ENCODE measurements at places on chromosomes 16 and 17. TPM values are rescaled to one million over a fixed set of nuclear protein-coding genes. Genes with fewer than 3 reads are reported as not detected.

DNA sequence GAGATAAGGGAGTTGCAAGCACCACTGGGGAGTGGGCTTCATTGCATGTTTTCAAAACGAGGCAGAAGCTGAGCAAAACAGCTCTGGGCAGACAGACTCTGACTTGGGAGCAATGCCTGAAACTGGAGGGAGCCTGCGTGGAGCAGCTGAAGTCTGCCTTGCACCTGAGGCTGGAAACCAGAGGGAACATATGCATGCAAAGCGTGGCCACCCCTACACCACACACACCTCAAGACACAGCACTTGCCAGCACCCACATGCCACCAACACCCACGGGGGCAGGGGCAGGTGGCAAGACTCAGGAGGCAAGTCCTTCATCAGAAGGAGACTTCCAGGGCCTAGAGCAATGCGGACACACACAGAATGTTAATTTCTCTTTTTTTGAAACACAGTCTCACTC is 45.8 kb downstream of the COTL1 start:
- no peak for DNase-seq

GRCh38 chr17:13917634-13918033 is 151.7 kb upstream of the COX10 start:
- DNase-seq, result no peak

DNA sequence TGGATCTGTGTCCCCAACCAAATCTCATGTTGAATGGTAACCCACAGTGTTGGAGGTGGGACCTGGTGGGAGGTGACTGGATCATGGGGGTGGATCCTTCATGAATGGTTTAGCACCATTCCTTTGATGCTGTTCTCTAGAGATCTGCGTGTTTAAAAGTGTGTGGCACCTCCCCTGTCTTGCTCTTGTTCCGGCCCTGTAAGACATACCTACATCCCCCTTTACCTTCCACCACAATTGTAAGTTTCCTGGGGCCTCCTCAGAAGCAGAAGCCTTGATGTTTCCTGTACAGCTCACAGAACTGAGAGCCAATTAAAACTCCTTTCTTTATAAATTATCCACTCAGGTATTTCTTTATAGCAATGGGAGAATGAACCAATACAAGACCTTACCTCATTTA is 257.7 kb downstream of the XYLT1 start:
- DNase-seq, result peak; percentile 25

DNA sequence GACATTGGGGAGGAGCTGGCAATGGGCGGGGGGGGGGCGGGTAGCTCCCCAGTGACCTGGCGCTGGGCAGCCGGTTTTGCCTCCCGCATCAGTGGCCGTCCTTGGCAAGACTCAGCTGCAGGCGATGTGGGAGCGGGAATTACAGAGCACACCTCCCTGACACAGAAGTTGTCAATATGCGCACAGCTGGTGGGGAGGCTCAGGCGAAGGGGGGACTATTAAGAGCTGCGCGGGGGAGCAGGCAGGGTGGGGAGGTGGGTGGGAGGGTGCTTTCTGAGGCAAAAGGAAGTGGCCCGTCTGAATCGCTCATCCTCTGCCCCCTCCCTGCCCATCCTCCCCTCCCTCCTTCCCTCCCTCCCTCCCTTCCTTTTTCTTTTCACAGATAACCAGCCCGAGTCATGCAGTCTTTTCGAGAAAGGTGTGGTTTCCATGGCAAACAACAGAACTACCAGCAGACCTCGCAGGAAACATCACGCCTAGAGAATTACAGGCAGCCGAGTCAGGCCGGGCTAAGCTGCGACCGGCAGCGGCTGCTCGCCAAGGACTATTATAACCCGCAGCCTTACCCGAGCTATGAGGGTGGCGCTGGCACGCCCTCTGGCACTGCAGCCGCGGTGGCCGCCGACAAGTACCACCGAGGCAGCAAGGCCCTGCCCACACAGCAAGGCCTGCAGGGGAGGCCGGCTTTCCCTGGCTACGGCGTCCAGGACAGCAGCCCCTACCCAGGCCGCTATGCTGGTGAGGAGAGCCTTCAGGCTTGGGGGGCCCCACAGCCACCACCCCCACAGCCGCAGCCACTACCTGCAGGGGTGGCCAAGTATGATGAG is 44.0 kb downstream of the SREBF1 start:
- DNase-seq, result peak; percentile 79

DNA sequence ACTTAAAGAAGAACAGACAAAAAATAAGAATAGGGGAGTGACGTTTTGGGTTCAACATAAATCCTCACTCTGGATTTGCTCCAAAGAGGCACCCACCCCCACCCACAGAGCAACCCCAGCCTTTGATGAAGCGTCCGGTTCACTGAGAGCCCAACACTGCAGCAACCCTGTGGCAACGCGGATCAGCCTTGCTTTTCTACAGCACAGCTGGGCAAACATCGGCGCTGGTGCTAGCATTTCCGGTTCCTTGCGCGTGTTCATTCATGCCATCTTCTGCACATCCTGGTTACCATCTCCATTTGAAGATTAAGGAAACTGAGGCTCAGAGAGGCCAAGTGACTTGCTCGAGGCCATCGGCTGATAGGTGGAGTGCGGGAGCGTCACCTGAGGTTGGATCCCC is 8.7 kb upstream of the GINS2 start:
- DNase-seq, result no peak

- no peak for DNase-seq
These were observed 251.0 kb upstream of the TNRC6C start for GRCh38 chr17:77707546-77707945.

- DNase-seq, result peak; percentile 46
These were observed 222.7 kb upstream of the CIBAR2 start for GRCh38 chr16:85334718-85335583.

- DNase-seq, result peak; percentile 41
These were observed 1.6 kb downstream of the BAHCC1 start for GRCh38 chr17:81396722-81397313.

DNA sequence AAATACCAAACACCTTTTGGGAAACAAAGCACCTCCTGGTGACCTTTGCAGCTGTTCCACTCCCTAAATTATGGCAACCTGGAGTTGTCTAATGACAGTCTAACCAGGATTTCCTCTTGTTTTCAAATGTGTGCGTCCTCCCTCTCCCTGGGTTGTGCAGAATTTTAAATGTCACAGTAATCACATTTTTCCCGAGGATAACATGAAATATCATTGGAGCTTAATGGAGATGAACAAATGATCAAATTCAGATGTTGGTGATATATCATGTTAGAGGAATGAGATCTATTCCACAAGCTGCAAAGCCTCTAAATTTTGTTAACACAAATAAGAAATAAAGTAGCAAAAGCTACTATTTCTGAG is 86.9 kb upstream of the HLF start:
- no peak for DNase-seq

DNA sequence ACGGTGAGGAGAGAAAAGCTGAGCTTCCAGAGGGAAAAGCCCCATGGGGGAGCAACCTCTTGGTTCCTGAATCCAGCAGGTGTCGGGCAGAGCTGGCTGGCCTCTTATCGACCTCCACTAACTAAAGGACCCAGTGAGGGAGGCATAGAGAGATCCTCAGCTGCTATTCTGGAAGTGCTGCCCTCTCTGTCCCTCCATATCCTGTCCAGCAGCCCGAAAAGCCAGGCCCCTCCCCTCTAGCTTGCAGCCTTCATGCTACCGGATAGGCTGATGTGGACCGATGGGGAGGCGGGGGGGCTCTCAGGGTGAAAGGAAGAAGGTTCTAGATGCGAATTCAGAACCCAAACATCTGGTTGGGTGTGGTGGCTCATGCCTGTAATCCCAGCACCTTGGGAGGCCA is 24.9 kb downstream of the MXRA7 start:
- no peak for DNase-seq

DNA sequence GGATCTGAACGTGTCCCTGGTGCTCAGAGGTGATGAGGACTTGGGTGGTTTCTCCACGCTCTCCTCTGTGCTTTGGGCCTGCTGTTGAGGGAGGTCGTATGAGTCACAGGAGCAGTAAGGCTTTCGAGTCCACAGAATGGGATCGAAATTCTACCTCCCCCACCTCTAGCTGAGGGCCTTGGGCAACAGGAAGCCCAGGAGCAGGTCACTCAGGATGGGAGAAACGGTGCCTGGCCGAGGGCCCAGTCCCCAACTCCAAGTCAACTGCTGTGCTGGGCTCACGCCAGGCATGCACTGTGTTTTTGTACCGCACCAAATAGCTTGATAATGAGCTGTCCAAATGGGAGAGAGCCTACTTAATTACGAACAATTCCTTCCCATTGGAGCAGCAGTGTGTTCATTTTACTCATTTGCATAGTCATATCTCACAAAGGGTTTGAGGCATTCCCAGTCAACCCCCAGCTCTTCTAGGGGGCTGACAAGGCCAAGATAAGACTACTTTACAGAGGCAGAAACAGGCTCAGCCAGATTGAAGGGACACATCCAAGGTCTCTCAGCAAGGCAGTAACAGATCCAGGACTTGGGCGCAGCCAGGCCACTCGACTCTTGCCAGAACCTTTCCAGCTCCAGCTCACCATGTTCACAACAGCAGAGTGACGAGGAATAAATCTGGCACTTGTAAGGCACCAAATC is 53.6 kb downstream of the WNT3 start:
- DNase-seq, result no peak

DNA sequence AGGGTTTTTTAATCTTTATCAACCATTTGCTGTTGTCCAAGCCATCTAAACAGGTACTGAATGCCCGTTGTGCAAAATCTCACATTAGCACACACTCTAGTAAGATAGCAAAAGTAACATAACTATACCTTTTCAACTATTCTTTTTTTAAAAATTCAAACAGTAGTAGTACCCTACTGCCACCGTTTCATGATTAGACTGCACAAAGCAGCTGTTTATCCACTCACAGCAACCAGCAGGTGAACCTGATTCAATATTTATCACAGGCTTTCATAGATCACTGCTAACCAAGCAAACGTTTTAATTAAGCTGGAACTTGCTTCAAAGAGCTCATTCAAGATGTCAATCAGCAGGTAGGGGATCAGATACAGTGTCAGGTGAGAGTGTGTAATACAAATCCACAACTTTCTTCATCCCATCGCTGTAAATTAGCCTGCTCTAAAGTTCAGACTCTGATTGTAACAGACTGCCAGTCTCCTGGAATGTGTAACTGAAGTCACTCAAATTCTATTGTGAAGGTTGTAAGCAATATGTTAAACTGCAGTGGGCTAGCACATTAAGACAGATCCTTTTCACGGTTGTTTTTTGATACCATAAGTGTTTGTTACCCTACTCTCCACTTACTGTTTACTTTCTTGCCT is 47.3 kb downstream of the BRIP1 start:
- DNase-seq, result no peak

DNA sequence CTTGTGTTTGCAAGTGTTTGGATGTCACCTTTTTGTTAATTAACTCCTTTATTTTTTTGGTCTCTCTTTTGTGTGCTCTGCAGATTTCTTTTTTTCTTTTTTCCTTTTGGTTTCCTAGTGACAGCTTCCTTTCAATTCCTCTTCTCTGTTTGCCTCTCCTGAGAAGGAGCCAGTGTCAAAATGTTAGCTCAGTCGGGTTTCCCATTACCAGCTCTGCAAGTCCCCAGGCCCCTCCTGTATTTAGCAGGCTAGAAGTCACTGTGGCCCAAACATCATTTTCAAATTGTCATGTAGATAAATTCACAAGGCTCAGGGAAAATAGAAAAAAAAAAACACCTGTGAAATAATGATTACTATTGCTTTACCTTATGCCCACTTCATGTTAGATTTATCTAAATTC is 1621.6 kb downstream of the CDH8 start:
- no peak for DNase-seq

GRCh38 chr16:2716948-2717347 is 3.1 kb downstream of the PRSS27 start:
- DNase-seq, result no peak

DNA sequence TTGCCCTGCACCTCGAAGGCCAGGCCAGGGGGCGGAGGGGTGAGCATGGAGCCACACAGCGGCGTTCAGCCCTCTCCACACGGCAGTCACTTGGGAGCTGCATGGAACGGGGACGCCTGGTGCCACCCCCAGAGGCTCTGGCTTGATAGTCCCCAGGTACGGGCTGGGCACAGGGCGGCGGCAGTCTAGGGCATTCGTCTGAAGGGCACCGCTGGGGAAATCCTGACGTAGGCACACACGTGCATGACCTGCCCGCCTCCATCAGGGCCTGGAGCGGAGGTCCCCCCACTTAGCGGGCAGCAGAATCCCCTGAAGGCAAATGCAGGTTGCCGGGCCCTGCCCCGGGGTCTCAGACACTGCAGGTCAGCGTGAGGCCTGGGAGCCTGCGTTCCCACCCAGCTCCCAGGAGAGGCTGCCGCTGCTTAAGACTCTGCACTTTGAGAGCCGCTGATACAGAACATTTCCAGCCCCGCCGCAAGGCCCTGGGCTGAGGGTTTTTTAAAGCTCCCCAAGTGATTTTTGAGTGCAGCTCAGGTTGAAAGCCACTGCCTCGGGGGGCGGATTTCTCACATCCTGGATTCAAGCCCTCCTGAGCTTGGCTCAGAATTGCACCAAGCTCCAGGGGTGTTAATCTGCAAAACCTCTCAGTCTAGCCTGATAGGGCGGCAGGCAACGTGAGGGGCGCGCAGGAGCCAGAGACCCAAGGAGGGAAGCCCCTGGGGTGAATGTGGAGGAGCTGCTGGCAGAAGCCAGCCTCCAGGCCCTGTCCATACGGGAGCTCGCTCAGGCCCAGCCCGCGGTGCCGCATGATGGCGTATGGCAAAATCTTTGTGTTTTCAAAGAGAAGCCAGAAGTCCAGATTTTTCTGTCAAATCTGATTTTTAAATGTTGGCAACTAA is 182.3 kb upstream of the GSE1 start:
- no peak for DNase-seq

DNA sequence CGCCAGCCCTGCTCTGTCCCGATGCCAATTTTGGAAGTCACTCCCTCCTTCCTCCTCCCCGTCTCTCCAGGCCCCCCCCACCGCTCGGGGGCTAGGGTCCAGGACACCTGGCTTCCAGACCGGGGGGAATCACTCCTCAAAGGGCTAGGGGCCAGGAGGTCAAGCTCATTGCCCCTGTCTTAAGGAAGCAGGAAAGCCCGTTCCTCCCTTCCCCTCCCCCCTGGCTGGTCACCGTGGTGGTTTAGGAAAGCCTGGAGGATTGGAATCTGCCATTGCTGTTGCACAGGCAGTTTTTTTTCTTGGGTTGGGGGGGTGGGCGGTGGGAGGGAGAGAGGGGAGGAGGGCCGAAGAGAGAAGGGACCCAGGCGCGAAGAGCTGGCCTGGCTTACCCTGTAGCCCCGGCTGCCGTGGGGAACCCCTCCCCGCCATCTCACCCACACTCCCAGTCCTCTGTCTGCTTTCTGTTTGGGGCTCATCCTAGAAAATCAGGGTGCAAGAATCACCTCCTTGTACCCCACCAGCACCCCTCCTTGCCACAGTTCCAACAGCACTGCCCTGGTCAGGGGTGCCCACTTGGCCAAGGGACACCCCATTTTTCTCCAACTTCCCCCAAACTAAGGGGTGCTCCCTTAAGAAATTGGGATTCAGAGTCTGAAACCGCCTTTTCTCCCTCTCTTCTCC is 2.9 kb upstream of the BCL6B start:
- DNase-seq, result no peak

ERN2 gene
- not detected for total RNA-seq

ZG16 gene
- total RNA-seq, result not detected

KRT31 gene
- not detected for total RNA-seq

TBC1D3B gene
- total RNA-seq, result 6.6 TPM

SLC6A2 gene
- not detected for total RNA-seq

TM4SF5 gene
- not detected for total RNA-seq

SLC52A1 gene
- total RNA-seq, result 0.14 TPM

TTLL6 gene
- total RNA-seq, result not detected

MED31 gene
- 24.4 TPM for total RNA-seq

CALB2 gene
- not detected for total RNA-seq

MT1E gene
- total RNA-seq, result 22.1 TPM

NBR1 gene
- 46.5 TPM for total RNA-seq

TNRC6C gene
- 26.6 TPM for total RNA-seq

Measured in activated CD8-positive, alpha-beta T cell treated with anti-CD3 and anti-CD28 coated beads for 36 hours (primary cell).